ENCODE measurements at places on chromosomes 2 and 18.

- no peak for DNase-seq
Measured at GRCh38 chr2:219689676-219690628, 62.5 kb downstream of the SLC4A3 start.

DNA sequence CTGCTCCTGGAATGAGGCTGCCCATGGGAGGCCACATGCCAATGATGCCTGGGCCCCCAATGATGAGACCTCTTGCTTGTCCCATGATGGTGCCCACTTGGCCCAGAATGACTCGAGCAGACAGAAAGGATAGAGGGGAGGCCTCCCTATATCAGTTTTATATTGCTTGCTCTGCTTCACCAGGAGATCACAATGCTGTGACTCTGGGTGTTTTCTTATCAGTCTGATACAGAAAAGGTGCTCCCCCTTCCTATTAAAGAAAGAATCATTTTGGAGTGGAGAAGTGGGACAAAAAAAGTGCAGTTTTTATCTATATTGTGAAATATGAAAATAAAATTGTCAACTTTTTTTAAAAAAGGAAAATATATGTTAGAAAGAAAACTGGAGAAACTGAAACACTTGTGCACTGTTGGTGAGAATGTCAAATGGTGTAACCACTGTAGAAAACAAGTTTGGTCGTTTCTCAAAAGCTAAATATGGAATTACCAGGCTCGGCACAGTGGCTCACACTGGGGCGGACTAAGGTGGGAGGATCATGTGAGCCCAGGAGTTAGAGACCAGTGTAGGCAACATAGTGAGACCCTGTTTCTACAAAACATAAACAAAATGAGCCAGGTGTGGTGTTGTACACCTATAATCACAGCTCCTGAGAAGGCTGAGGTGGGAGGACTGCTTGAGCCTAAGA, 21.8 kb downstream of the LPIN2 start:
- DNase-seq = no peak

- DNase-seq = no peak
Measured at GRCh38 chr2:10794876-10795275, 17.7 kb downstream of the PDIA6 start.

GRCh38 chr2:96323849-96324248, 1.3 kb upstream of the ITPRIPL1 start:
- DNase-seq = no peak

DNA sequence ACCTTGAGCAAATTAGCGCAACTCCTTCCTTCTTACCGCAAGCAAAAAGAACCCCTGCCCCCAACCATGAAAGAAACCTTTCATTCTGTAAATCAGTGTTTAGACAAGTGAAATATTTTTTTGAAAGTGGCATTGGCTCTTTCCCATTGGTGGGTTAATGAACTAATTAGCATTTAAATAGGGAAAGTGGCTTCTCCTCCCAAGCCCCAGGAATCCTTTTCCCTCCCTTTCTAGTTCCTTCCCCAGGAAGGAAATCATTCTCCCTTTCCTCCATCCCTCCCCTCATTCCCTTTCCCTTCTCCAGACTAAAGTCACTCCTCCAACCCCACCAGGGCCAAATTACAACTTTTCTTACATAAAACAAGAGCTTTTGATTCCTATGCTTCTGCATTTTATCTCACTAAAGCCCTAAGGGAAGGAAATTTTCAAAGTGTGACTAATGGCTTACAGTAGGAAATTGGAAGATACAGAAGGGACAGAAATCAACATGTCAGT, 22.9 kb upstream of the TYMS start:
- DNase-seq = no peak

DNA sequence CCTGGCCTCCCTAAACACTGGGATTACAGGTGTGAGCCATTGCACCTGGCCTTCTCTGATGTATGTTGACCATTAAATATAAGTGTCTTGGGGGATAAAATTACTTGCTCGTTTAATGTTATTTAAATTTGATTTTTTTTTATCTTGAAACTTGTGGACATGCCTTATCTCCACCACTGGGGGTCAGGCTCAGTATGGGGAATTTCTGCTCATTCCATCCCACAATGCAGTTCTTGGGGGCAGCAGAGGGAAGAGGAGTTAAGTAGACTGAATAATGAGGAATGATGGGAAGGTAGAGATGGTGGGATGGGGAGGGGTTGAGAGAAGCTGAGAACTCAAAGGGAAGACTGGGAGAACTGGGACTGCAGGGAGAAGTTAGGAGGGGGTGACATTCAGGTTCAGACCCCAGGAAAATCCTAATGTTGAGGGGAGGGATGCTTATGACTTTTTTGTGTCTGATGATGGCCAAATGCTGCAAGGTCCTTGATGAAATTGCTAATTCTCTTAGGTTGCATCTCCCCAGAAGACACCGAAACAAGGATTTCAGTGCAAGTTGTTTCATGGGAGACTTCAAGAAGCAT, 174.2 kb downstream of the MIB1 start:
- no peak for DNase-seq

DNA sequence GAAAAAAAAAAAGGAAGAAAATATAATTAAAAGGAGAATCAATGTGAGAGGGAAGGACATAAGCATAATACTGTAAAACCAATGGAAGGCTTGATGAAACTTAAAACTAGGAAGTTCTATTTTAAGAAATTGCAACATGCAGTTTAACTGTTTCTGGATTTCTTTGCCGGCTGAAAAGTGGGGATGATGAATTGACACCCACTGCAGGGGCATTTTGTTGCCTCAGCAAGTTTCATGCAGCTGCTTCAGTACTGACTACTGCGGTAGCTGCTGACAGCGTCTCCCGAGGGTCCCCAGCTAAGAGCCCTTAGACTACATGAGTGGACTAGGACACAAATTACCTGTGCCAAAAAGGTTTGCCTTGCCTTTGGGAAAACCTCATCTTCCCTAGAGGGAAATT, 69.2 kb downstream of the B3GNT2 start:
- DNase-seq = no peak

DNA sequence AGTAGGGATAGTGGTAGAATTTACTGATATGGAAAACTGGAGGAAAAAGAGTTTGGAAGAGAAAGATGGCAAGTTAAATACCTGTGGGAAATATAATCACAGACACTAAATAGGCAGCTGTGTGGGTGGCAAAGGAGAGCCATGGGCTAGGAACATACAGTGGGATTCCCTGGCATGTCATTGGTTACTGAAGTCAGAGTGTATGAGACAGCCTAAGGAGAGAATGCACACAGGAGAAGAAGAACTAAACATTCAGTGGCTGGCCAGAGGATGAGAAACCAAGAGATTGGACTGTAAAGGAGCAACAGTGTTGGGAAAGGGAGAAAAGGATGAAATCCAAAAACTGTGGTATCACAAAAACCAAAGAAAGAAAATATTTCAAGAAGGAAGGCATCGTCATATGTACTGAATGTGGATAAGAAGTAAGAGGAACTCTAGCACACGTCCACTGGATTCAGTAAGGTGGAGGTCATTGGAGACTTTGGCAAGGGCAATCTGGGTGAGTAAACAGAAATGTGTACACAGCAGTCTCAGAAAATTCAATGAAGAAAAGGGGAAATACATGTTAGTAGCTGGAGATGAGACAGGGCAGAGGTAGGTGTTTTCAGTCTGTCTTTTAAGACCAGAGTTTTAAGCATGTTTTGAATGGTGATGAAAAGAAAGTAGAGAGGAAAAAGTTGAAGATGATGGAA, 83.3 kb downstream of the SPIRE1 start:
- no peak for DNase-seq

GRCh38 chr2:64595397-64596176, 58.1 kb downstream of the SERTAD2 start:
- DNase-seq = no peak

DNA sequence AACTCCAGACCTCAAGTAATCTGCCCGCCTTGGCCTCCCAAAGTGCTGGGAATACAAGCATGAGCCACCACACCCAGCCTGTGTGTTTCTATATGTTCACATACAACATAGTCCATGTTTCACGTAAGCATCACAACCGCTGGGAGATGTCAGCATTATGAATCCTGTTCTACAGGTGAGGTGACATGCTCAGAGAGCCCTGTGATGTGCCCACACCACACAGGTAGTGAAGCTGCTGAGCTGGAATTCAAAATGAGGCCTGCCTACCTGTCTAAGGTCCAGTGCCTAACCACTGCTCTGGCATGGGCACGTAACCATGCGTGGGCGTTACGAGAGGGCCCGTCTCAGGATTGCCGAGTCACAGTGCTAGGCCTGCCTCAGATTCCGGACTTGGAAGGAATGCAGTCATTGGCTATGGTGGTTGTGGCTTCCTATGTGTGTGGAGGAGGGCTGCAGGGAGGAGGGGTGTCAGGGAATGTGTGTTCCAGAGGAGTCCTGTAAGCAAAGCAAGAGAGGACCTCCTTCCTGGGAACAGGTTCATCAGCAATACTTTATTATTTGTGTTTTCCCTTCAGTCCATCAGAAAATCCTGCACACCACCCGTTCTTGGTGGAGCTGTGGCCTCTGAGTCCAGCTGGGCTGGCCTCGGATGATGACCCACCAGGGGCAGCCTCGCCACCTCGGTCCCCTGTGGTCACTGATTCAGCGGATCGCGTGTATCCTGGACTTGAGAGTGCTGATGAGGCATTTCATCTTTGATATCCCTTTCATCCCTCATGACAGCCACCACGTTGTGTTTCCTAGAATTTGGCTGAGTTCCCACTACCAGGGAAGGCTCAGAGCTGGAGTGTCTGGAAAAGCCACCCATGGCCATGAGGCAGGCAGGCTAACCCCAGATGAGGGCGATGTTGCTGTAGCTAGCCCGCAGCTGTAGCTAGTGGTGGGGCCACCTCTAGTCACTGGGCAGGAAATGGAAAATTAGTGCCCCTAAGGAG, 31.1 kb downstream of the HK2 start:
- no peak for DNase-seq

- DNase-seq = no peak
Measured at GRCh38 chr2:163527381-163527780, 208.4 kb downstream of the FIGN start.

GRCh38 chr2:115199966-115200365, 757.5 kb downstream of the DPP10 start:
- no peak for DNase-seq

GRCh38 chr2:10265329-10266132, 37.2 kb upstream of the HPCAL1 start:
- DNase-seq = no peak

GRCh38 chr2:59353306-59353921, 1112.3 kb upstream of the FANCL start:
- no peak for DNase-seq

- DNase-seq = no peak
Measured at GRCh38 chr18:62332431-62332830, 7.3 kb downstream of the TNFRSF11A start.

DNA sequence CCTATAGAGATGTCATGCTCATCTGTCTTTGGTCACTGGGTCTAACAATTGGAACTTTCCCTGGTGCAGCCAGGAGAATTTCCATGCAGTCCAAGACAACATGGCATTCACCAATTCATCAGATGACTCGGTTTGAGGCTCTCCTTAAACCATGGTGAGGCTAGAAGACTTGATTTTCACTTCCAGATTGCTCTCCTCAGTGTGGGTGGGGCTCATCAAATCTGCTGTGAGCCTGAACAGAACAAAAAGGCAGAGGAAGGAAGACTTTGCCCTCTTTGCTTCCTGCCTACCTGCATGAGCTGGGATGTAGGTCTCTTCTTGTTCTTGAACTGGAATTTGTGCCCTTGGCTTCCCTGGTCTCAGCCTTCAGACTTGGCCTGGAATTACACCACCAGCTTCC, 203.4 kb upstream of the TRIB2 start:
- no peak for DNase-seq

DNA sequence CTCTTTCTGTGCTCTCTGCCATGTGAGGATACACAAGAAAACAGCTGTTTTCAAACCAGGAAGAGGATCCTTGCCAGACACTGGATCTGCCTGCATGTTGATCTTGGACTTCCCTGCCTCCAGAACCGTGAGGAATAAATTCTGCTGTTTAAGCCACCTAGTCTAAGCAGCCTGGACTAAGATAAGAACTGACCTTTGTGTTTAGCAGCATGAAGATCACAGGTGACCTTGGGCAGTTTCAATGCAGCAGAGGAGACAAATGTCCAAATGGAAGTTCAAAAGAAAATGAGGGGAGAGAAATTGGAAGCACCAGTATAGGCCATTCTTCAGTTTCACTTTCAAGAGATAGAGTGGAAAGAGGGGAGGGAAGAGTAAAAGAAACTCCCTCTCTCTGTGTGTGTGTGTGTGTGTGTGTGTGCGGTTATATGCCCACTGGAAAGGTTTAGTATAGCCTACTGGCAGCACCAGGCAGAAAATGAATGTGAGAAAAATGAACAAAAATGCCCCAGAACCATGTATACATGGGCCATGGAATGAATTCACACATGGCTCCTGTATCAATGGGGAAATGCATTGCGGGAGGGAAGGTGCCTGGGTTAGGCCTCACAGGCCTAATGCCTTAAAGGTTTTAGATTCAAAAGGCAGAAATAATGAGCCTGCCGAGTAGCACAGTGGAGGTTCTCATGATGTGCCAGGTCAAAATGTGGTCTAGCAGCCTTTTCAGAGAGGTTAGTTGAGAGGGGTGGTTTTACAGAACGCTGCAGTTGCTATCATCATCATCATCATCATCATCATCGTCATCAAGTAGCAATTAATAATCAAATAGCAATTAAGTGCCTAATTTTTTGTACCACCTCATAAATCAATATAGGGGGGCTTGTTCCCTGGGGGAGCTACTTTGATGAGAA, 1.1 kb upstream of the CERS6 start:
- DNase-seq = no peak

GRCh38 chr2:1563943-1564891, 151.0 kb downstream of the TPO start:
- DNase-seq = no peak

GRCh38 chr18:33682436-33682835, 104.4 kb downstream of the ASXL3 start:
- DNase-seq = no peak

DNA sequence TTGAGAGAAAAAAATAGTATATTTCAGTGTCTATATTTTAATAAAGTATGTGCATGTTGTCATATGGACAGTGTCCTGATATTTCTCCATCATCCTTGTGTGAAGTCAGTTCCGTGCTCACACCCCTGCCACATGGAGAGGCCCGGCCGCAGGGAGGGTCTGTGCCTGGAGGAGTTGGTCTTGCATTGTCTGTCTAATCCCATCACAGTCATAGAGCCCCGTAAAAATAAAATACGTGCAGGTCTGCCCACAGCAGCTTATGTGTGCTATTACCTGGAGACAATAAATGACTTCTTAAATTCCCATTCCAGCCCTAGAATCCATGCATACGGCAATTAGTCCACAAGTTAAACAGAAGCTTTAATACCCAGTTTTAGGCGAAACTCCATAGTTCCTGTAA, 20.1 kb downstream of the MAPRE2 start:
- no peak for DNase-seq

DNA sequence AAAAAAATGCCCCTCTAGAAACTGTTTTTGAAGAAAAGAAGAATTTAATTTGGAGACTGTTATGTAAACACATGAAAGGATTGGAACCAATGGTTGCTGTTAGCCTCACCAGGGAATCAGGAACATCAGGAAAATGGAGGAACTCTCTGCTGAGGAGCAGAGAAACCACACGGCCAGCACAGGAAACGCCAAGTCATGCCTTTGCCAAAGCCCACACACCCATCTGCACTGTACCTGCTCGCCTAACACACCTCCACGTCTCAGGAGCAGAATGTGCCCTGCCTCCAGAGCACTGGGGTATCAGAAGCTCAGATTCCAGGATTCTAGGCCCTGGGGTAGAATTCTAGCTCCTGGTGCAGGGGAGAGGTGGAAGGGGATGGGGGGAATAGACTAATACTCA, 9.8 kb upstream of the SCYGR1 start:
- DNase-seq = no peak
